ENCODE measurements at places on chromosomes 5 and 9.
A peak's percentile ranks its signal among the peaks of the same experiment; 100 is the strongest.

DNA sequence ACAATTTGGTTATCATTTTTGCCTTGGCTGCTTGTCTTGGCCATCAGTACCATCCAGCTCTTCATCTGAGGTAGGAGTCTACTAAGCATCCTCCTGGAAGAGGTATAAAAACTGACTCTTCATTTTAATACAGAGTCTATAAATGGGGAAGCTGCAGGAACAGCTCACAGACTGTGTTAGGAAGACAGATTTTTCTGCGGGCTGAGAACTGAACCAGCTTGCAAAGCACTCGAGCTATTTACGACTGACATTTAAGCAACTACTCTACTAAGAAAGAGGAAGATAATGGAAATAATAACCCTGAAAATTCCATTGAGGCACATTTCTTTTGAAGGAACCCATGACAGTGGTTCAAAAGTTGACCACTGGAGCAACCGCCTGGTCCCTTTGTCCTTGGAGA, 314.5 kb upstream of the RFX3 start:
- no peak for DNase-seq

- DNase-seq: no peak
These were observed 59.0 kb upstream of the PDE8B start for GRCh38 chr5:77151501-77151900.

DNA sequence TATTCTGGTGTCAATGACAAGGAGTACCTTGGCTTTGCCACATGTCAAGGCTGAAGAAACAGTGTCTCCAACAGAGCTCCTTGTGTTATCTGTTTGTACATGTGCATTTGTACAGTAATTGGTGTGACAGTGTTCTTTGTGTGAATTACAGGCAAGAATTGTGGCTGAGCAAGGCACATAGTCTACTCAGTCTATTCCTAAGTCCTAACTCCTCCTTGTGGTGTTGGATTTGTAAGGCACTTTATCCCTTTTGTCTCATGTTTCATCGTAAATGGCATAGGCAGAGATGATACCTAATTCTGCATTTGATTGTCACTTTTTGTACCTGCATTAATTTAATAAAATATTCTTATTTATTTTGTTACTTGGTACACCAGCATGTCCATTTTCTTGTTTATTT, 19.8 kb downstream of the CD274 start:
- DNase-seq: no peak

GRCh38 chr9:138025417-138025816, 147.8 kb downstream of the CACNA1B start:
- DNase-seq: no peak

DNA sequence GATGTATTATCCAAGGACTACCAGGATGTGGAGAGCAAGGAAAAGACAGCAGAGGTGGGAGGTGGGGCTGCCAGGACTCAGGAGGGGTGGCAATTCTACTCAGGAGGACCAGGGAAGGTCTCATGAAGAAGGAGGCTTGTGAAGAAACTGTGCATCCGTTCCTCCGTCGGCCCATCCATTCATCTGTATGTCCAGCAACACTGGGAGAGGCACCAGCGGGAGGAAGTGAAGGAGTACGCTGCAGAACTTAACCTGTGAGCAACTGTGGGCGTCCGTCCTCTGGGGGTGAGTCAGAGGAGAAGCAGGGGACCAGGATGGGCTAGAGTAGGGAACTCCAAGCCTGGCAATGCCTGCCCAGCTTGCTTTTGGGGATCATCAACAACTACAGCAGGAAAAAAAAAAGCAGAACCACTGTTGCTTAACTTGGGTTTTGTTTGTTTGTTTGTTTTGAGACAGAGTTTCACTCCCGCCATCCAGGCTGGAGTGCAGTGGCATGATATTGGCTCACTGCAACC, 47.3 kb upstream of the NEURL1B start:
- DNase-seq: no peak

- no peak for DNase-seq
These were observed 112.8 kb downstream of the MAPKAP1 start for GRCh38 chr9:125594223-125594610.

GRCh38 chr9:133873461-133873891, 118.6 kb downstream of the VAV2 start:
- DNase-seq: no peak

GRCh38 chr5:126754609-126755008, 22.3 kb upstream of the LMNB1 start:
- DNase-seq: no peak

DNA sequence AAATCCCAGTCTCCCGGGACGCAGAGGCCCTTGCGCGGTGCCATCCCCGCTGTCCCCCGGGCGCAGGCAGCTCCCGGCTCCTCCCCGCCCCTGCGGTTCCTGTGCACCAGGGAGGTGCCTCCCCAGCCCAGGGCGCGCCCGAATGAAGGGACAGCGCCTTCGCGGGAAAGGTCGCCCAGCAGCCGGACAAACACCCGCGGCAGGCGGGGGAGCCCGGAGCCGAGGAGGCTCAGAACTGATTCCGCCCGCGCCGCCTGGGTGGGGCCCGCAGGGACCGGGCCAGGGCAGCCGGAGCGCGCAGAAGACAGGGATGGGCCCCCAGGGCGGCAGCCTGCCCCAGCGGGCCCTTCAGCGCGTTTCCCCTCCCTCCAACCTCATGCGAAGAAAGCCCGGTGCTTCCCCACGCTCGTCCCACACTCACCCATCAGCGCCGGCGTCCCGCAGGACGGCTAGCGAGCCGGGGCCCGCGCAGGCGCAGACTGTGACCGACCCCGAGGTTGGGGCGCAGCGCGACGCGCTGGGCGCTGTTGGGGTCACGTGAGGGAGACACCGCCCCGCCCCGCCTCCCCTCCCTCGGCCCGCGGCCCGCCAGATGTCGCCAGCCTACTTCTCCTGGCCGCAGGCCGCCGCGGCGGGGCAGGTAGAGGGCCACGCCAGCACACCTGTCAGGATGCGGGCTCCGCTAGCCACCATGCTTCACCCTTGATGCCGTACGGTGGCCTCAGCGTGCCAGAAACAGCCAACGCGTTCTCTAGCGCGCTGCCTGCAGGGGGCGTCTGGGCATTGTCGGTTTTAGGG, at the start of gene SLC25A51:
TSS of gene SLC25A51 (minus strand) at position 481 of the 798 bp plus-strand sequence. CDS start 15,577 bp downstream, outside the sequence.
- DNase-seq: peak; percentile 71

GRCh38 chr9:636931-637591, 204.4 kb upstream of the DMRT1 start:
- DNase-seq: no peak

Measured in SHP77 (cell line).